ENCODE measurements at places on chromosomes 3 and 15. TPM values are rescaled to one million over a fixed set of nuclear protein-coding genes. Genes with fewer than 3 reads are reported as not detected.

DNA sequence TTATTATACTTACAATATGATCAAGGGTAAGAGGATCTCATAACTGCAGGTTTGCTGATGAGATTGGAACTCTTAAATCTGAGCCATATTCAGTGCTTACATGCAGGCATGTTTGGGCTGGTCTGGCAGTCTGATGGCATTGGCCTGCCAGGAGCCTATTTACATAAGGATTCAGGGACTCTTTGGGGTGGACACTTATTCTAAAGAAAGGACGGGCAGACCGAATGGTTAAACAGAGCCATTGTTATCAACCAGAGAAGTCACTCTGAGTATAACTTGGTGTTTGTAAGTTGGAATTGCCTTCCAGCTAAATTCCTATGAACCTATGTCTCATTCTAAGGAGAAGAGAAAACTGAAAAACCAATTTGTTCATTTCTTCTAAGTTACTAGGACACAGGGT, 932.8 kb downstream of the IGSF11 start:
- DNase-seq, result no peak

DNA sequence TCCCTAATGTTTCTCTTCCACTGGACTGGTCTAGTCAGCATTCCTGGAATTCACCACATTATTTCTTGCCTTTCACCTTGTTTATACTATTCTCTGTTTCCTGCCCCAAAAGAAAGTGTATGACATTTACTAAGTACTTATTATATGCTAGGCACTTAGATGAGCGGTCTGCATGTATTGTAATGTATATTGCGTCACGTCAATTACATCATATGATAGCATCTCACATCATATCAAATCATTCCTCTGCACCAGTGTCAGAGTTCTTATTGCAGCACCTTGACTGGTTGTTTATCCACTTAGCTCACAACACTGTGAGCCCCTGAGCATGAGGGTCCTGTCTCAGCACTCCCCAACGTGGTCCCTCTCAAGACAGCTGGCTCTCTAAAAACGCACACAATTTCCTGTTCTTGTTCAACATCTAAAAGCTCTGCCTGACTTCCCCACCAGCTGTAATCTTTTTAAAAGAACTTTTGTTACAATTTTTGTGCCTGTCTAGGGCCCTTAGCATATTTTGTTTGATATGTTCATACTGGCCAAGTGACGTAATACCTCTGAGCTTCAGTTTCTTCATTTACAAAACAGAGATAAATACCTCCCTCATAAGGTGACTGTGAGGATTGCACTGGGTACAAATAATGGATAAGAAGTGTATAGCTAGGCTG, 58.8 kb downstream of the ARHGAP31 start:
- DNase-seq, result no peak

- no peak for DNase-seq
These were observed 109.5 kb downstream of the CGGBP1 start for GRCh38 chr3:87949189-87949878.

DNA sequence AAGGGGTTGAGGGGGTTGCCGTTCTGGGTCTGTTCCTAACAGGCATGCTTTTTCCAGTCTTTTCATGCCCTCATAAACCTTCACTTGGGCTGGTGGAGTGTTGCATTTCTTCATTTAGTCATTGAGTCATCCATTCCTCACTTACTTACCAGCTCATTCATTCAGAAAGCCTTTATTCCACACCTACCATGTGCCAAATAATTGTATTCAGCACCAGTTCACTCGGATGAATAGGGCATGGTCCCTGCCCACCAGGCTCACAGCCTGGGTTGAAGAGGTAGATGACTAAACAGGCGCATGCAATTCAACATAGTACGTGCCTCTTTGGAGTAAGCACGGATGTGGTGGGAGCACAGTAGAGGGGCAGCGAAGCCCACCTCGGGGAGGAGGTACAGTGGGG, 35.1 kb upstream of the THSD4 start:
- no peak for DNase-seq

DNA sequence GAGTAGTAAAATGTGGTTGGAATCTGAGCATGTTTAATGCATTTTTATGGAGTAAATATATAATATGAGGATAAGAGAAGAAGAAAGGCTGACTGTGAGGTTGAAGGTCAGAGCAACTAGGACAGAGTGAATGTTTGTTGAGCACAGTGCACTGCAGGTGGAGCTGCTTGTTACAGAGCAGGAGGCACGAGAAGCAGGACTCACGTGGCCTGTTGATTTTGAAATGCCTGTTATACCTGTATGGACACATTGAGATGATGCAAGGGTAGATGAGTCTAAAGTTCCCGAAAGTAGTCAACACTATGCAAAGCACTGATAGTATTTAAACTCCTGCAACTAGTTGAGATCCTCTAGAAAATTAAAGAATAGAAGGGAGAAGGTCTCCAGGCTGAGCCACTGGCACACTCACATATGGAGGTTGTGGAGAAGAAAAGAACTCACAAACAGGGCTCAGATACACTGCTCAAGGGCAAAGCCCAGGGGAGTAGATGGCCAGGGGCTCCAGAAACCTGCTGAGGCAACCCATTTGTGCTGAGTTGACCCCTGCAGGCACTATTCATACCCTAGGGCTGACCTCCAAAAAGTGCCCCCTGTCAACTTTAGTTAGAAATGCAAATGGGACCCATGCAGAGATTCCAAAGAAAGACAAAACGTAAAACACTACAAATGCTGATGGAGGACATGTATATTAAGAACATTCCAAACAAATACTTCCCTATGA, 541.5 kb downstream of the GABRG3 start:
- DNase-seq, result no peak

GRCh38 chr3:129116482-129116946, 5.1 kb downstream of the RAB43 start:
- DNase-seq, result peak; percentile 28

DNA sequence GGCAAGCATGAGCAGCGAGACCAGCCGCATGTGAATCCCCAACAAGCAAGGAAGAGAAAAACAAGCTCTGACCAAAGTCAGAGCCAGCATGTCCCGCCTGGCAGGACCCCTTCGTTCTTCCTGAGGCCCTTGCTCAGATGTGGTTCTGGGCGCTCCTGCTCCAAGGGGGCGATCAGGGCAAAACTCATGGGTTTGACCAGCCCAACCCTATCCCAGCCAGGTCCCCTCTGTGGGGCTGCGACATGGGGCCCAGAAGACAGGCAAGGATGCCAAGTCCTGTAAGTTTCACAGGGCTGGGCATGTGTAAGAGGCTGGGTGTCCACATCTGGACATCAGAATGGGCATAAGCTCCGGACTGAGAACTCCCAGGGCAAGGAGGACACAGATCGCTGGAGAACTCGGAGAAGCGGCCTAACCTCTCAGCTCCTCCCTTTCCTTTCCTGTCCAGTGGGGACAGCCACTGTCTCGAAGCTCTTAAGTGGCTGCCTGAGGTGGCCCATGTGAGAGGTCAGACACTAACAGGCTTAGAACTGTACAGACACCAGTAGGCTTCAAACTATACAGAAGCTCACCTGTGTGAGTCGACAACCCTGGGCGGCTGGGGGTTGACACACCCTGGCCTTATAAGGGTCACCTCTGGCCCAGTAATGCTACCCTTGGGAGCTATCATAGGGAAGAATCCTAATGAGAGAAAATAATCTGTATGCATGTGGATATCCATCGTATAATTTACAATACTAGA, 48.9 kb downstream of the XXYLT1 start:
- no peak for DNase-seq

DNA sequence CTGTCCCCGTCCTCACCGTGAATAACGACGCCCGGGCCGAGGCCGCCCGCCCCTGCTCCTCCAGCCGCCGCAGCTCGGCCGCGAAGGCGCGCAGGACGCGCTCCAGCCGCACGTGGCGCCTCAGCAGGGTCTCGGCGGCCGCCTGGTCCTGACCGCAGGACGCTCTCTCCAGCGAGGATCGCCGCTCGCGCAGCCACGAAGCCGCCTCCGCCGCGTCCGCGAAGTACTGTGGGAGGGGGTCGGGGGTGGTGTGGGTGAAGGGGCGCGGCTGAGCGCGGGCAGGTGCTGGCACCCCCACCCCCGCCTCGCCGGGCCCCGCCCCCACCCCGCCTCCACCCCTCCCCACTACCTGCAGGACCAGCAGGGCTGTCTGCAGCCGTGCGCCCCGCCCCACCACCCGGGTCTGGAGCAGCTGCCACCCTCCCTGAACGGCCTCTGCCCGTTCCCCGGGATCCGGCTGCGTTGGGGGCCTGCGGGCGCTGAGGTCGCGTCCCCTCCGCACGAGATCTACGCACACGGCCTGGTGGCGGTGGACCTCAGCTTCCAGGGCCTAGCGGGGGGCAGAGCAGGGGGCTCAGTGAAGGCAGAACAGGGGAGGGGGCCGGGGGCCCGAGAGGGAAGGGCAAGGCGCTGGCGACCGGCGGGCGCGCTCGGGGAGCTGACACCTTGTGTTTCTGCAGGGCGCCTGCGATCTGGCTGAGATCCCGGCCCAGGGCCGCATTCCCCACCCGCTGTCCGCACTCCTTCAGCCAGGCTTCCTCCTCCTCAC, 11.7 kb downstream of the SPTBN5 start:
- DNase-seq, result no peak

GRCh38 chr15:51062736-51063135, 32.0 kb downstream of the TNFAIP8L3 start:
- DNase-seq, result no peak

- DNase-seq, result no peak
These were observed 116.9 kb upstream of the LRRFIP2 start for GRCh38 chr3:37291275-37291700.

DNA sequence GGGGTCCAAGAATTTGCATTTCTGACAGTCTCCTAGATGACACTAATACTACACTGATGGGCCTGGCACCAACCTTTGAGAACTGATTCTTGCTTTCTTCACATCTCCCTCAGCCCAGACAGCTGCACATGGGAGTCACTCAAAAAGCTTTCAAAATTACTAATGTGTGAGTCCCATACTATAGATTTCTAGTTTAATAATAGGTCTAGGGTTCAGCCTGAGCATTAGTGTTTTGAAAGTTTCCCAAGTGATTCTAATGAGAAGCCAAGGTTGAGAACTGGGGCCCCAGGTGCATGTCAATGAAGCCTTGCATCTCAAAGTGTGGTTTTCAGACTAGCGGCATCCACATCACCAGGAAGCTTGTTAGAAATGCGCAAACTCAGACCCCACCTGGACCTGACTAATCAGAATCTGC, 159.9 kb upstream of the CMC1 start:
- DNase-seq, result no peak

- no peak for DNase-seq
These were observed 193.9 kb downstream of the DTWD1 start for GRCh38 chr15:49814709-49815108.

DNA sequence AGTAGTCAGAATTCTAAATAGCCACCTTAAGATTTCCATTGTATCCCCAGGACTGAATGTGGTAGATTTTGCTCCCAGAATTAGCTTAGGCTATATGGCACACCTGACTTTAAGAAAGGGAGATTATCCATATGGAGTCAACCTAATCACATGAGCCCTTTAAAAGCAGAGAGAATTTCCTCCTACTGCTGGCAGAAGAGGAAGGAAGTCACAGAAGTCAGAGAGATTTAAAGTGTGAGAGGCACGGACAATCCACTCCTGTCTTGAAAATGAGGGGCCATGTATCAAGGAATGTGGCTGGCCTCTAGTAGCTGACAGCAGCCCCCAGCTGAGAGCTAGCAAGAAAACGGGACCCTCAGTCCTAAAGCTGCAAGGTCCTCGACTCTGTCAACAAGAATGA, 26.8 kb downstream of the LRRC31 start:
- no peak for DNase-seq

GRCh38 chr3:171900446-171900845, 57.3 kb downstream of the TMEM212 start:
- DNase-seq, result no peak

DNA sequence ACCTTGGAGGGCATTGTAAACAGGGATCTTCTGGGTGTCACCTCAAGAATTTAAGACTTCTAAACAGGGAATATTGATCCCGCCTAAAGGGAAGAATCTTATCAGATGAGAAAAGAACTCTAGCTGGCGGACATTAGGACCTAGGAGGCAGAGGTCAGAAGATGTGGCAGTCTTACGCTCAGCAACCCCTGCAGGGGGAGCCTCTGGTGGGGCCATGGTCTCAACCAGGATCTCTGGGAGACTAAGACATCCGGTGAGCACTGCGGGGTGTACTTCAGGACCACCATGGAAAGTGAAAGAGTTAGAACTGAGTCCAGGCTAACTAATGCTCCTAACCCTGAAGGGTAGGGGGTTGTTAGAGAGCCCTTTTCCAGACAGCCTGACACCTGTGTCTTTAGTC, 295.2 kb downstream of the VGLL3 start:
- no peak for DNase-seq

DNA sequence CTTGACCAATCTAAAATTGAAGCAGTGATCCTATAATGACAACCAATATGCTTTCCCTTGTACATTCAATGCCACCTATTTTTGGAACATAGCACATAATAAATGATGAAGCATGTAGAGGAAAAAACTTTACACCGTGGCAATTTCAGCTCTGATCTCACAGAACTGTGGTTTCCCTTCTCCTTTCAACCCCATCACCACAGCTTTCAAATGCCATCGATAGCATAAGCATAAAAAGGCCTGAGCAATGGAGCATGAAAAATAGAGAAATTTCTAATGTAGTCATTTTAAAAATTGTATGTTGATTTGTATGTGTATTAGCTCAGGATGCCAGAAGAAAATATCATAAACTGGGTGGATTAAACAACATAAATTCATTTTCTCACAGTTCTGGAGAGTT, 406.0 kb upstream of the TMCO5A start:
- no peak for DNase-seq

- peak; percentile 74 for DNase-seq
These were observed 33.0 kb downstream of the SLC6A6 start for GRCh38 chr3:14435175-14436014.

The DNASE1L3 gene
- 12.0 TPM for total RNA-seq

The LIPC gene
- total RNA-seq, result 1.0 TPM

The GOLGA8T gene
- not detected for total RNA-seq
